Activated CD4-positive, CD25-positive, alpha-beta regulatory T cell treated with anti-CD3 and anti-CD28 coated beads, Interleukin-2, amount 50 U/mL, for 16 hours (primary cell): ENCODE measurements at places on chromosomes 13 and 19.
A peak's percentile ranks its signal among the peaks of the same experiment; 100 is the strongest.

DNA sequence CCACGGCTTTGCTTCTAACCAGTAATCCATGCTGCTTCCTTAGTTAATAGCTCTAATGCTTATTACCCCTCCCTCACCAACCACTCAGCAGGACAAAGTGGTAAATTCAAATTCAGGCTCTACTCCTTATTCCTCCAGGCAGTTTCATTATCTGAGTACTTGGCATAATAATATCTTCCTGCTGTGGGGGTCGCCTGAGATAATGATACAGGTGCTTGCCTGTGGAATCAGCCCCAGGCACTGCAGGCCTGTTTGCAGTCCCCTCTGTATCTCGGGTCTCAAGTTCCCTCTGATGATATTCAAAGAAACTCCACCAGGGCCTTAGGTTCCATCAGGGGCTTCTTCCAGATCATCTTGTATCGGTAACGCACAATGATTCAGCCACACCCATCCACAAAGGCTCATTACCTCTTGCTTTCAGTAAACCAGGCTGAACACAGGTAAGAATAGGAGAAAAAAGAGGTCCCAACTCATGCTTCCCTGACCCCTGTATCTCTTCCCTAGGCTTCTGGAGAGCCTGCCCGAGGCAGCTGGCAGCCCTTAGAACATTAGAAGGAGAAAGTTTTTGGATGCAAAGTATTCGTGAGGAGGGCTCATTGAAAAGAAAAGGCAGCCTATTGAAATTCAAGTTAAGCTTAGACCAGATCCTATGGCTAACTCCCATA is 14.3 kb upstream of the FOXO1 start:
- no peak for DNase-seq

DNA sequence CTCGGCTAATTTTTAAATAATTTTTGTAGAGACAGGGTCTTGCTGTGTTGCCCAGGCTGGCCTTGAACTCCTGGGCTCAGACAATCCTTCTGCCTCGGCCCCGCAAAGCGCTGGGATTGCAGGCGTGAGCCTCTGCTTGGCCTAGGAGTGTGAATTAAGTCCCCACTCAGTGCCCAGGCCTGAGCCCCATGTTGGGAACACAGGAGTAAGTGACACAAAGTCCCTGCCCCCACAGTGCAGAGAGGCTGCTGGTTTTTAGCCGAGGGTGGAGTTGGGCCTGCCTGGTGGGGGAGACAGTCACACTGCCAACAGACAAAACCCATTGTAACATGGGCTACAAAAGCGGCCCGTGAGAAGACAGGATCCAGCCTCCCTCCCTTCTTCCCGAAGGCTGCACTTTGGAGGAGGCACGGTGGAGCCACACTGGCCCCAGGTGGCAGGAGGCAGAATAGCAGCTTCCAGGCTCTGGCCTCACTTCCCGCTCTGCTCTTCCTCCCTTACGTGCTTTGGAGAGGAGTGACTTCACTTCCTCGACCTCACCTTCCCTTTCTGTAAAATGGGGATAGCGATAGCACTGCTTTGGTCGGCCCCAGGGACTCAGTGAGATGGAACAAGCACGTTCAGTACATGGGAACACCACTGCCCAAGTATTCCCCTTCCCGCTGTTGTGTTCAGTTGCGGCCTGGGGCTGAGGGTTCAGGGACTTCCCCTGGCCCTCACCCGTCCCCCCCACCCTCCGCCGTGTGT is 15.2 kb upstream of the EHD2 start:
- DNase-seq: peak; percentile 14

DNA sequence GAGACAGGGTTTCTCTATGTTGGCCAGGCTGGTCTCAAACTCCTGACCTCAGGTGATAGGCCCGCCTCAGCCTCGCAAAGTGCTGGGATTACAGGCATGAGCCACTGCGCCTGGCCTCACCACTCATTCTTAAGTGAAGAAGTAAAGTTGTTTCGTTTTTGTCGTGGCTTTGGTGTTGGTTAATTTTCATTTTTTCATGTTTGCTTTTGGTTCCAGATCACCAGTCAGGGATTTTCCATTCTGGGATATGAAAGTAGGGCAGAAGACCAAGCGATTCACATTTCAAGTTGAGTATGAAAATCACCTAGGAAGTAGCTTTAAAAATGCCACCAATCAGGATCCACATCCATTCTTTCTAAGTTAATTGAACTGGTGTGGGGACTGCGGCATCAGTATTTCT is 289.9 kb downstream of the DIAPH3 start:
- DNase-seq: no peak

DNA sequence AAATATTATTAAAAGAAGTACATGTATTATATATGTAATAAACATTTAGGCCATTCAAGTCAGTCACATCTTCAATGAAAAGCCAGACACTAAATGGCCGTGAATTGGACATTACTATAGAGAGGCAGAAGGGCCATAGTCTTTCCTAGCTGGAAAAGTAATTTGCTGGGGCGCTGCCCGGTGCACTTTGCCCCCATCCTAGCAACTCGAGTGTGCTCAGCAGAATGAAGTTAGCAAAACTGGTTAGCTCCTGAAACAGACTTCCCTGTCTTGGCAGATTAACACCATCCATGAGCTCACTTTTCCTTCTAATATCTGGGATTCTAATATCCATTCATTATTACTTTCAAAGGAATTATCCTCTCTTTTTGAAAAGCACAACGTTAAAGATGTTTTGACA is 2.8 kb upstream of the SPRYD7 start:
- no peak for DNase-seq

- peak; percentile 71 for DNase-seq
Measured at GRCh38 chr19:47230054-47230920, 712 bp downstream of the BBC3 start.

- DNase-seq: no peak
Measured at GRCh38 chr13:111901267-111901915, 165.6 kb upstream of the SOX1 start.

DNA sequence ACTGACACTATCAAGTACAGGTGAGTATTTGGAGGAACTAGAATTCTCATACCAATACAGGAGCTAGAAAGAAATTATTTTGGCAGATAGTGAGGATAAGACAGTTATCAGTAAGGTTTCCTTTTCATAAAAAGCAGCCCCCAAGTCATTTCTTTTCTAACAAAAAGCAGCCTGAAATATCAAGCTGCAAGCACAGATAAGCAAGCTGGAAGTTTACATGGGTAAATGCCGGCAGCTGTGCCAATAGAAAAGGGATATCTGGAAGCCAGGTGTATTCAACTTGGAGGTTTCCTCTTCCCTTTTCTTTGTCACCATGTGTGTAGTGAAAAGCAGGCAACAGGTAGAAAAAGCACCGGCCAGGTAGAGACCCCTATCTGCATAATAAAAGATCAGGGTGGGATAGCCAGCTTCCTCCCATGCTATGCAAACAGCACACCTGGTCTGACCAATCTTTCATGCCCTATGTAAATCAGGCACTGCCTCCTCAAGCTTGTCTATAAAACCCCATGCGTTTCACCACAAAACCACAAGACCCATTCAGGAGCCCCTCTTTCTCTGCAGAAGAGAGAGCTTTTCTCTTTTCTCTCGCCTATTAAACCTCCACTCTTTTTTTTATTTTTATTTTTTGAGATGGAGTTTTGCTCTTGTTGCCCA is 22.9 kb downstream of the CYP4F2 start:
- no peak for DNase-seq

DNA sequence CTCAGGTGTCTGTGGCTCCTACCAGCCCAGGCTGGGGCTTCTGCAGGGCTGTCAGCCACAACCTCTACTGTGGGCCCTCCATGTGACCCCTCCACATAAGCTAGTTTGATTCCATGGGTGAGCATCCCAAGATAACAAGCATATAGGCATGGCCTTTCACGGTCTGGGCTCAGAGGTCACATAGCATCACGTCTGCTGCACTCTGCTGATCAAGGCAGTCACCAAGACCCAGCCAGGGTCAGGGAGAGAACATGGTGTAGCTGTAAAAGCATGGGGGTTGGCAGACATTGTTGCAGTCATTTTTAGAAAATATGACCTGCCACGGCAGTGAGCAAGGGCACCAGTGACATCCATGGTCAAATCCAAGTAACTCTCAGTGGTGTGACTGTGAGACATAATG is 698.8 kb downstream of the UQCRFS1 start:
- DNase-seq: no peak

- no peak for DNase-seq
Measured at GRCh38 chr13:76976490-76976889, 15.4 kb upstream of the CLN5 start.

DNA sequence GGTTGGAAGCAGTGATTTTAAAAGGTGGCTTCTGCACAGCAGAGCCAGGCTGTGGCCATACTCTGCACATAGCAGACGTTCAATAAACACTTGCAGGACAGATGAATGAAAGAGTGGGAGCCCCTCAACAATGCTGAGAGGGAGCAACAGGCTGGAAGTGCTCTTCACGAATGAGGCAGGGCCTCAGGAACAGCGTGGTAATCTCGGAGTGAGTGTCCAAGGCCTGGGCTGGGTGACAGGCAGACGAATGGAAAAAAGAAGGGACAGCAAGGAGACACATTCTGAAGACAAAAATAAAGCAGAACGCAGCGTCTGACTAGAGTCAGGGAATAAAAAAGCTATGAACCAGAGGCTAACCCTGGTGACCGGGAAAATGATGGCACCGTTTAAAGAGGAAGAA is 11.1 kb downstream of the GJA3 start:
- no peak for DNase-seq

- no peak for DNase-seq
Measured at GRCh38 chr13:111183087-111183645, 68.1 kb downstream of the ARHGEF7 start.

GRCh38 chr13:96804174-96804573 is 190.1 kb downstream of the OXGR1 start:
- DNase-seq: no peak

GRCh38 chr19:3480383-3481091 is at the start of gene SMIM24:
Gene SMIM24, minus strand, starts transcription at chr19:3480525. Its CDS starts 62 bp downstream, at chr19:3480463.
- DNase-seq: no peak

- DNase-seq: no peak
Measured at GRCh38 chr13:109764470-109765291, 21.7 kb downstream of the IRS2 start.

DNA sequence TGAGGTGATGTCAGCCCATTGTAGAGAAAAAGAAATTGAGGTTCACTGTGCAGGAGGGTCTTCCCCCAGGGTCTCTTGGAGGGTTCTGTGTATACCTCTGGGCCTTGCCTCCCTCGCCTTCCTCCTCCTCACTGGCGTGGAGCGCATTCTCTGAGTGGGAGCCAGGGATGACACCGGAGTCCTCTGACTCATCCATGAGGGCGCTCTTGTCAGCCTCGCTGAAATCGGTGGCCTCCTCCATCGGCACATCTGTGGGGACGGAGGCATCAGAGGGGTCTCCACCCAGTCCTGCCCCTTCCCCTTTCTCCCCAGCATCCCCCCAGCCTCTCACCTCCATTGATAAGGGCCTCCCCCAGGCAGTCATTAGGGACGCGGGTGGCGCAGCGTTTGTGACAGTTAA is 16.2 kb downstream of the PRKD2 start:
- DNase-seq: no peak

GRCh38 chr19:53659292-53659691 is 27.5 kb downstream of the DPRX start:
- no peak for DNase-seq

DNA sequence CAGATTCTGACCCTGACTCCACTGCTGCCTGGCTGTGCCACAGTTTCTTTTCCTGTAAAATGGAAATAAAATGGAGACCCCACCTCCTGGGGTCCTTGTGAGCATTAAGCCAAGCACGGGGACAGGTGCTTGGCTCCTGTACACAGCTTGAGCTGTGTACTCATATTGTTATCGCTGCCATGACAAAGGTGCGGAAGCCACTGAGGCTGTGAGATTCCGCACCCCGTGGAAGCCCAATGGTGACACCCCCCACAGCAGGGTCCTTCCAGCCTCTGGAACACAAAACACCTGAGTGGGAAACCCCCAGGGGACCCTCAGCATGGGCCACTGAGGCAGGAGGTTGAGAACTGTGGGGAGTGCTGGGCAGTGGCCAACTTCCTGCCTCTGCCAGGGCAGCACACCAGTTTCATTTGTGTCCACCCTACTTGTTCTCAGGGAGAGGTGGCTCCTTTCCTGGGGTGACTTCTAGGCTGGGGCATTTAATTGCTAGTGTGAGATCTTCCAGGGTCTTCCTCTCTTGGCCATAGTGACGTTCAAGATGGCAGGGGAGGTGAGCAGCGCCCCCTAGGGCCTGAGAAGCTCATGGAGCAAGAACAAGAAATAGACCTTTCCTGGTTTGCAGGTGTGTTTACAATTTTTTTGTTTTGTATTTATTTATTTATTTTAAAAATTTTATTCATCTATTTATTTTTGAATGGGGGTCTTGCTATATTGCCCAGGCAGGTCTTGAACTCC is 5.4 kb upstream of the JSRP1 start:
- no peak for DNase-seq
